Fibroblast of the conjunctiva (primary cell): ENCODE measurements at places on chromosomes 1 and 21.
A peak's percentile ranks its signal among the peaks of the same experiment; 100 is the strongest.

DNA sequence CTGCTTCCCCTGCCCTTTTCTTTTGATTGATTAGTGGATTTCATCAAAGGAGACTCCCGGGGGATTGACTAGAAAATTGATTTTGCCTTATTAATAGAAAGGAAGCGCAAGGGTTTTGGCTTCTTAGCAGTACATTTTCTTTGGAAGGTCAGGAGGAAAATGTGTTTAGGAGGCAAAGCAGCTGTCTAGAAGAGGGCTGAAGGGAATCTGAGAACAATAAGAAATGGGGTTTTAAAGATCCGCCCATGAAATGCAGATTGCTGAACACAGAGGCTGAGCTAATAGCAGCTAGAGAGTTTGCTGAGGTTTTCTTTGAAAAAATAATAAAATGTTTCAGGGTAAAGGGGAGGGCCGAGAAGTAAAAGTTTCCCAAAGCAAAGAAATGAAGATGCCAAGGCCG is 4.9 kb downstream of the SERTAD4 start:
- no peak for DNase-seq

DNA sequence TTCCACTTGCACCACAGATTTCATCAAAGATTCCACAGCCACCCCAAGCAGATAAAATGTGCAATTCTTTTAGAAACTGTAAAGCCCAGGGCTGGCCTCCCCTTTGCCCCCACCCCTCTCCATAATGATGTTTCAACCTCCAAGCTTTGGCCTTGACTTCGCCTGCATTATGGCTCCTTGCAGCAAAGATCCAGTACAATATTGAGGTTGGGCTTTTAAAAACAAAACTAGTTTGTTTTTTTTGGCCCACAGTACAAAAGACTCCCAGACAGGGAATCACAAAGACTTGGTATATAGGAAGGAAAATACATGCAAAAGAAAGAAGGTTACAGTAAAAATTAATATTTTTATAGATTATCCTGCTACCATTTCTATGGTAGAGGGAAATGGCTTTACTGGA is 356.5 kb upstream of the PTBP2 start:
- no peak for DNase-seq

- DNase-seq, result no peak
Measured at GRCh38 chr1:165456114-165456513, 11.2 kb upstream of the RXRG start.

- no peak for DNase-seq
Measured at GRCh38 chr1:155507945-155508344, 54.7 kb downstream of the ASH1L start.

DNA sequence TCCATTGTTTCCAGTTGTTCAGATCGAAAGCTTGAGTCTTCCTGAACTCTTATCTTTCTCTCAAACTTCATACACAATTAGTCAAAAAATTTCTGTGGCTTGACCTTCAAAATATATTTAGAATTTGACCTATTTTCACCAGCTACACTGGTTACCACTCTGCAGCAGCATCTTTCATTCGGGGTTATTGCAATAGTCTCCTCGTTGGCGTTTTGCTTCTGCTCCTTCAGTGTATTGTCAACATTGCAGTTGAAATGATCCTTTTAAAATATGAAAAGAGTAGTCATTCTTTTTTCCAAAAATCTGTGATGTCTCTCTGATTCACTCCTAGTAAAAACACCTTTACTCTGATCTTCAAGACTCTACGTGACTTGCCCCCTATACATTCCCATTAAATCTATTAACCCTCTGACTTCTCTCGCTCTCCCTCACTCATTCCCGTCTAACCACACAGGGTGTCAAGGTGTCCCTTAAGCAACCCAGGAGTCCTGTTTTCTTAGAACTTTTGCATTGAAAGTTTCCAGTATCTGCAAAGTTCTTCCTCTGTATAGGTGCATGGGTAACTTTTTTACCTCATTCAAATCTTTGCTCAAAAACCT is 480.2 kb upstream of the B3GALT2 start:
- no peak for DNase-seq

- no peak for DNase-seq
Measured at GRCh38 chr1:62903522-62903921, 119.6 kb downstream of the ATG4C start.

GRCh38 chr1:18901952-18902522 is 318 bp downstream of the ALDH4A1 start:
- DNase-seq, result no peak

DNA sequence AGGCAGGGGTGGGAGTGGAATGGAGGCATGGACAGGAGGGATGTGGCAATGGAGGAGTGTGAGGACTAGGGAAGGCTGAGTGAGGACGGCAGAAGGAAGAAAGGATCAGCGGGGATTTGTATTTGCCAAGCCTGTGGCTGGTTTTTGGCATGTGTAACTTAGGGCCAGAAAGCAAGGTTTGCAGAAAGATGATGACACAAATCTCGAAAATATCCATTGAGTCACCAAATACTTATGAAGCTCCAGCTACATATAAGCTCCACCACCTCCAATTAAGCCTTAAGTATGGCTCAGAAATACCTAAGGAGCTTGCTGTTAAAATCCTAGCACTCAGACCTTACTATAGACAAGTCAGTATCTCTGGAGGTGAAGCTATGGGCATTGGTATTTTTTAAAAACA is 90.1 kb downstream of the OMA1 start:
- no peak for DNase-seq

- DNase-seq, result peak; percentile 70
Measured at GRCh38 chr21:39048574-39048973, 134.7 kb downstream of the PSMG1 start.

DNA sequence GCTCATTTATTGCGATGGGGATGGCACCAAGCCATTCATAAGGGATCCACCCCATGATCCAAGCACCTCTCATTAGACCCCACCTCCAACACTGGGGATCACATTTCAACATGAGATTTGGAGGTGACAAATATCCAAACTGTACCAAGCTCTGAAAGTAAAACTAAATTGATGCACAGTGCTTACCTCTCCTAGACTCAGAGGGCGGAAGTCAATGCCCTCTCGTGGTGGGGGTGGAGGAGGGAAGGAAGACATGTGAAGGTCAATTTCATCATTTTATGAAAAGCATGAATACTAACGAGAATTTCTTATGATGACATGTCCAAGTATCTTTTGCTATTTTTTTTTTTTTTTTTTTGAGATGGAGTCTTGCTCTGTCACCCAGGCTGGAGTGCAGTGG is 120.0 kb downstream of the PGBD5 start:
- no peak for DNase-seq

DNA sequence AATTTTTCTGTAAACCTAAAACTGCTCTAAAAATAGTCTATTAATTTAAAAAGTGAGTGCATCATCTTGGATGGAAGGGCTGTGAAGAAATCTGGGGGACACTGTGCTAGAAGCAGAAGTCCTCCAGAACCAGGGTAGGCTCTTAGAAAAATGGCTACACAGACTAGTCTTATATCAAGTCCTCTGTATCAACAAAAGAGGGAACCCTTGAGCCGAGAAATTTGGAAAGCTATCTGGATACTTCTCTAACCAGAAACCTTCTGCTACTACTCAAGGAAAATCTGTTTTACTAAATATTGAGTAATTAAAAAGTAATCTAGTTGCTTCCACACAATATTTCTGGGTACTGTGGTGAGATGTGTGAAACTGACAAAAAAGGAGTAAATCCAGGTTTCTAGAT is 92.1 kb downstream of the WDR3 start:
- DNase-seq, result no peak

DNA sequence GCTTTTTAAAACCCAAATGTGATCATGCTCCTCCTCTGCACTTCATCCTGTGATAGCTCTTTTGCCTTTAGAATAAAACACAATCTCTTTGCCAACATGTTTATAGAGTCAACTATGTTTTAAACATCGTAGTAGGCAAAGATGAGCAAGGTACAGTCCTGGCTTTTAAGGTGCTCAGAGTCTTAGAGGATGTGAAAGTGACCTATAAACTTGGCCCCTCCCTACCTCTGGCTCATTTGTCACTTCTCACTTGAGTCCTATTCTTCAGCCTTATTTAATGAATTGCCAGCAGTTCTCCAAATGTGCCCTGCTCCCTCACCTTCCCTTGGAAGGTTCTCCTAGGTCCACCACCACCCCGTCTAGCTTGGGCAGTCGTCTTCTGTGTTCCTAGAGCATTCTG is 617.0 kb upstream of the NR5A2 start:
- DNase-seq, result no peak

DNA sequence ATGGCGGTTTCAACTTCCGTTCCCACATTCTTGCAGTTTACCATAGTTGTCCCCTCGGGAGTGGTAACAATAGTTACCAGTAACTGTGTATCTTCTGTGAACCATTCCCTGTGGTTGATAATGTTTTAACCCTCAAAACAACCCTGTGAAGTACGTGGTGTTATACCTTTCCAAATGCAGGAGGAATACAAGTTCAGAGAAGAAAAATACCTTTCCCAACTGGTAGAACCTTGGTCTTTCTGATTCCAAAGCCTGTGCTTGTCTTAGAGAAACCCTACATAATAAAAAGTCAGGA is 789 bp downstream of the BTF3L4 start:
- DNase-seq, result no peak

DNA sequence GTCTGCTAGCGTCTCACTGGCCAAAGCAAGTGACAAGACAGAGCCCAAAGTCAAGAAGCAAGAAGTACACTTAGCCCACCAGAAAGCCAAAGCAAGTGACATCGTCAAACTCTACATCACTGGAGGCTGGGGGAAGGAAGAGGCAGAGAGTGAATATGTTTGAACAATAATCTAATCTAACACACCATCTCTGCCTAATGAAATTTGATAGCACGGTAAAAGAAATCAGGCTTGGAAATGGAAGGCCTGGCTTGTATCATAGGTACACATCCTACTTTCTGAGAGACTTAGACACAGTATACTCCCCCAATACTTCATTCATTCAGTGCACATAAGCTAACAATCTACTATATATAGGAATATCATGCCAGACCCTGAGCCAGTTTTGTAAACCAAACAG is 26.3 kb downstream of the TRABD2B start:
- no peak for DNase-seq

DNA sequence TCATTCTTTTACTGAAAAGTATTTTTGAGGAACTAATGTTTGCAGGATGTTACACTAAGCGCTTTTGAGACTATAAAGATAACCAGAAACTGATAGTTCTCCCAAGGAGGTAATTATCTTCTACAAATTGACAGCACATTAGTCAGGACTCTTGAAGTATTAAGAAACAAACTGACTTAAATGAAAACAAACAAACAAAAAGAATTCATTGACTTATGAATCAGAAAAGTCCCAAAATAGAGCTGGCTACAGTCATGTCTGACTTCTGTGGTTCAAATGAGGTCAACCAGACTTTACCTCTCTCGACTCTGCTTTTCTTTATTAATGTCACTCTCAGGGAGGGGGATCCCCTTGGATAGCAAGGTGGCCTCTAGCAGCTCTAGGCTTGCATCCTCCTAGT is 296.8 kb downstream of the TPR start:
- DNase-seq, result no peak

GRCh38 chr1:29519108-29519787 is 282.9 kb downstream of the PTPRU start:
- DNase-seq, result no peak

DNA sequence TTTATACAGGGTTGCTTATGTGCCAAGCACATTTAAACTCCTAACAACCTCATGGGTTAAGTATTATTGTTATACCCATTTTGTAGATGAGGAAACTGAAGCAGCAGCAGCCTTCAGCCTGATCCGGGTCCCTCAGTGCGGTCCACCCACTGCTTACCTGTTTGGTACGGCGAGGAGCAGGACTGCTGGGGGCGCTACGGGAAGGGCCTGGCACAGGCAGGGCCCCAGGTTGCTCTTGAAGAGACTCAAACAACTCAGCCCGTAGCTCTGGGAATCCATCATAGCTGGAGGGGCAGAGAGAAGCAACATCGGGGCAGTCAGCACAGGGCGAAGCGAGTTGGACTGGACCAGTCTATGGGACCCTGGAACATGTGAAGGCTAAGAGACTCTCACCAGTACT is 9.2 kb downstream of the DENND4B start:
- no peak for DNase-seq

GRCh38 chr1:96073100-96073499 is 648.5 kb upstream of the PTBP2 start:
- no peak for DNase-seq

DNA sequence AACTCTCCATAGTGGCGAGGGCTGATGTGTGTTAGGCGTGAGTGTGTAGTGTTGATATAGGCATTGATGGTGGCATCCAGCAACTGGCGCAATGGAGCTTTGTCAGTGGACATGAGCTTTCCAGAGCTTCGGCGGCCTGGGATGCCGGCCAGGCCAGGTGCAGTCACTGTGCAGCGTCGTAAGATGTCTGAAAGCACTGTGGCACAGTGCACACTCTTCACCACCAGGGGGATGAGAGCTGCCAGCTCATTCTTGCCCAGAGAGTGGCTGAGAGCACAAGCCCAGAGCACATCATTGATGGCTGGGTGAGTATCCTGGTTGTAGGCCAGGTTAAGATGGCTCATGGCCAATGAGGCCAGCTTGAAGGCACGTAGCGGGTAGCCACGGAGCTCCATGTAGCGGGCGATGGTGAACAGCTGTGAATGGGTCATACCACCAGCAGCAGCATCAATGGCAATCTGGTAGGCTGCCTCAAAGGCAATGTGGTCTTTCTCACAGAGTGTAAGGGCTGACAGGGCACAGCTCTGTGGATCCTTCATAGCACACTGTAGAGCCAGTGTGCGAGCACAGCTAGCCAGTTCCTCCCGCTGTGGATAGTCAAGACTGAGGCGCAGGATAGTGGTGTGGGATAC is 6.7 kb downstream of the UROD start:
- DNase-seq, result peak; percentile 9

DNA sequence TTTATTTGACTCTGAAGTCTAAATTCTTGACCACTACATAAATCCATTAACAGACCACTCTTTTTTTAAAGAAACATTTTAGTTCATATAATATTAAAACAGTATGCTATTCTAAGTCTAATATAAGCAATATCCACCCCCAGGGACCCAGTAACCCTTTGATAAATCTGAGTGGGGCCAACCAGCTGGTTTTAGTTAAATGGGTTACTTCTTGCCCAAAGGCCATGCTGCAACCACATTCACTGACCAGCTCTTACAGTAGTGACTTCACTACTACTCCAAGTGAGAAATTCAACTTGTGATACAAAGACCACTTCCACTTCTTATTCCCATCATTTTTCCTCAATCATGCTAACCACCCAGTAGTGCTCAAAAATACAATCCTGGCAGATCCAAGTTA is 20.5 kb downstream of the FUBP1 start:
- peak; percentile 55 for DNase-seq

DNA sequence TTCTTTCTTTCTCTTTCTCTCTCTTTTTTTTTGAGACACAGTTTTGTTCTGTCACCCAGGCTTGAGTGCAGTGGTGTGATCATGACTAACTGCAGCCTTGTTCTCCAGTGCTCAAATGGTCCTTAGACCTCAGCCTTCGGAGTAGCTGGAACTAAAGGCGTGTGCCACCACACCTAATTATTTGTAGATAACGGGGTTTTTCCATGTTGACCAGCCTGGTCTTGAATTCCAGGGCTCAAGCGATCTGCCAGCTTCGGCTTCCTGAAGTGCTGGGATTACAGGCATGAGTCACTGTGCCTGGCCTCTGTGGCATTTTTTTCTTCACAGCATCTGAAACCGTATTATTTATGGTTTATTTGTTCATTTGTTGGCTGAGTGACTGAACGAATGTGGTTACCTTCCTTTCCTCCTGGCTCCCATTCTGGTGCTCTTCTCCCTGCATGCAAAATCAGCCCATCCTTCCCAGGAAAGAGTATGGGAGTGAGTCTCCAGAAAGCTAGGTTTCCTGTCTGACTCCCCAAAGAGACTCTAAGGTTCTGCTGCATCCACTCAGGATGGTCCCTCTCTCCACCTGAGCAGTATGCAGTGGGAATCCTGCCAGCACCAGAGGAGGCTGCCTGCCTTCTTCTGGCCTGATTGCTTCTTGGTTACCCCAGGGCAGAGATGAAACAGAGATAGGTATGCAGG is 155.0 kb upstream of the BEND5 start:
- no peak for DNase-seq

- no peak for DNase-seq
Measured at GRCh38 chr1:247295274-247295684, 36.4 kb downstream of the ZNF496 start.
